ENCODE measurements at places on chromosomes 1 and 21.

DNA sequence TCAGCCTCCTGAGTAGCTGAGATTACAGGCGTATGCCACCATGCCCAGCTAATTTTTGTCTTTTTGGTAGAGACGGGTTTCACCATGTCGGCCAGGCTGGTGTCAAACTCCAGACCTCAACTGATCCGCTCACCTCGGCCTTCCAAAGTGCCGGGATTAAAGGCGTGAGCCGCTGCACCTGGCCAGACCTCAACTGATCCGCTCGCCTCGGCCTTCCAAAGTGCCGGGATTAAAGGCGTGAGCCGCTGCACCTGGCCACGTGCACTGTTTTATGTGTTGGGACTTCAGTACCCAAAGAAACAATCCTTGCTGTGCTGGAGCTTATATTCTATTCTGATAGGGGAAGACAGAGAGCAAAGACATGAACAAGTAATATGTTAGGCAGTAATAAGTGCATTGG lies 10.1 kb downstream of the TRAF5 start:
- no peak for DNase-seq

DNA sequence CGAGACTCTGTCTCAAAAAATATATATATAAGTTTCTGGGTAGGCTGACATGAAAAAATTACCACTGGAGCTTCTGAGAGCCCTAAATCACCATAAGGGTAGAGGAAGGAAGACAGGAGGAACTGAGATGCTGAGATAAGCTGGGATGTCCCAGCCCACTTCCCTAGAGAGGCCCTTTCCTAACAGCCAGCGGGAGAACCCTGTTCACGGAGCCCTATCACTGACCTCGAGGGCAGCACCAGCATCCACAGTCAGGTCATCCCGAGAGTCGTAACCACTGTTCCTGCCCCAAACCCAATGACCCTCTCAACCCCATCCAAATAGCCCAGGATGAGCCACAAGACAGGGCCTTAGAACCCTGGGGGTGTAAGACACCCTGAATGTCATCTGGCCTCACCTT lies 77.5 kb downstream of the CD34 start:
- no peak for DNase-seq

DNA sequence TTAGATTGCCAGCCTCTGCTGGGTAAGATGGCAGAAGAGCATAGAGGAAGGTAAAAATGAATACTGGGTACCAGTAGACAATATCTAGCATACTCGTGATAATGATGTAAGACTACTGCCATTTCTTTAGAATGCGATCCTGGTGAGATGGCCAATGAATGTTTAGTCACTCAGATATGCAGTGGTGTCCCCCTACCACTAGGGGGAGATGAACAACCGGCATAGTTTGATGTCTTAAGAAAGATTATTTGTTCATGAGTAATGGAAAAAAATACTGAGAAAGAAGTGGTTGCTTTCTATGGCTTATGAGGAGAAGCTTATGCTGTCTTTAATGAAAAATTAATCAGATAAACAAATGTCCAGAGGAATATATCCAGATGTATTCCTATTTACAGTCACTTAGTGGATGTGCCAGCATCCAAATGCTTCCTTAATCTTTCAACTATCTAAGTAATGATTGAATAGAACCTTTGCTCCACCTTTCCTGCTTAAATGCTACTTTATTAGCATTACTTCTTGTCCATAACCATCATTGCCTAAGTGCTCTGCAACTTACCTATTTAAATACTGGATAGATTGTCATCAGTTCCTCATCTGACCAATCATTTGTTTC lies 256.6 kb downstream of the ST6GALNAC3 start:
- peak; percentile 52 for DNase-seq

DNA sequence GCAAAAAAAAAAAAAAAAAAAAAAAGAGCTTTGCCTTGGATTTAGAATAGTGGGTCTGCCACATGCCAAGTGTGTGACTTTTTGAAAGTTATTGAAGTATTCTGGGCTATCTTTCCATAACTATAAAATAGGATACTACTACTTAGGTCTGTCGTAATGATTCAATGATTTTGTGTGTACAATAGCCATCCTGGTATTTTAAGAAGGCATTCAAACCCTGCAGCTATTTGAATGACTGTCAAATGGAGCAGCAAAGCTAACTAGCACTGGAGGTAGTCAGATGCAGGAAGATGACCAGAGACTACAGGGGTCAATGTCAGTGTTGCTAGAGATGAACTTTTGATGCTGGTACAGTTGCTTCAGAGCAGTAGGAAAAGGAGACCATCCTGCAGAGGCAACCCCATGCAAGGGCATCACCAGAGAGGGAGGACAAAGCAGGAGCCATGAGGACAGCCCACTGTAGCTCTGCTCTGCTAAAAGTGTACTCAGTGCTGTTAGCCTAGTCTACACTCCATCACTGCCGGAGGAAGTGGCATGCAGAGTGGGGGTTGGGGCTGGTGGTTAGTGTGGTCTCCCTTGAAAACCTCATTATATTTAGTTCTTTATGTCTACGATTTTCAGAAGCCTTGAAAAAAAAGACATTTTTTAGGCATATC lies 29.0 kb downstream of the DUSP10 start:
- DNase-seq = no peak

DNA sequence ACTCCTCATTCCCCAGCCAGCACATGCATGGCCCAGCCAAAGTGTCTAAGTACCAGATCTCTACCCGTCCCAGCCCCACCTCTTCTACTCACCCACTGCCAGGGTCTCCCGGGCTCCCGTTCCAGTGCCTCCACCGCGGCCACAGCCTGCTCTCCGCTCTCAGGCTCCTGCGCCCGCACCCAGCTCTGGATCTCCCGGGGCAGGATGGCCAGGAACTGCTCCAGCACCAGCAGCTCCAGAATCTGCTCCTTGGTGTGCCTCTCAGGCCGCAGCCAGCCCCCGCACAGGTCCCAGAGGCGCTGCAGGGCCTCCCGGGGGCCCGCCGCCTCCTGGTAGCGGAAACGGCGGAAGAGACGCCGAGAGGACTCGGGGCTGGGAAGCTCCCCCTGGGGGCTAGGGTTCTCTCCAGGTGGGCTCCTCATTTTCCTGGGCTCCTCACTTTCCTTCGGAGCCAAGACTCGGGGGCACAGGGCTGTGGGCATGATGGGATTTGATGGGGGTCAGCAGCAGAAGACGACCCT lies 2.5 kb downstream of the ZNF496 start:
- DNase-seq = no peak

- DNase-seq = no peak
These were observed 372 bp downstream of the SLC25A44 start for GRCh38 chr1:156194300-156194652.

DNA sequence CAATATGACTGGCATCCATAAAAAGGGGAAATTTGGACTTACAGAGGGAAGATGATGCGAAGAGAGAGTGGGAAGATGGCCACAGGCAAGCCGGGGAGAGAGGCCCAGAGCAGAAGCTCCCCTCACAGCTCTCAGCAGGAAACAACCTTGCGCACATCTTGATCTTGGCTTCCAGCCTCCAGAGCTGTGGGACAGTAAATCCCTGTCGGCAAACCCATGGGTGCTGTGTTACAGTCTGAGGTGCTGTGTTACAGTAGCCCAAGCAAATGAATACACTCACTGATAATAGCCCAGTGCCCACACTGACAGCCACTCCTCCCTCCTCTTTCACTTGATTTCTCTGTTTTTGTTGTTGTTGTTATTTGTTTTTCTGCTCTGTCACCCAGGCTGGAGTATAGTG lies 22.4 kb downstream of the CDCA8 start:
- DNase-seq = no peak

DNA sequence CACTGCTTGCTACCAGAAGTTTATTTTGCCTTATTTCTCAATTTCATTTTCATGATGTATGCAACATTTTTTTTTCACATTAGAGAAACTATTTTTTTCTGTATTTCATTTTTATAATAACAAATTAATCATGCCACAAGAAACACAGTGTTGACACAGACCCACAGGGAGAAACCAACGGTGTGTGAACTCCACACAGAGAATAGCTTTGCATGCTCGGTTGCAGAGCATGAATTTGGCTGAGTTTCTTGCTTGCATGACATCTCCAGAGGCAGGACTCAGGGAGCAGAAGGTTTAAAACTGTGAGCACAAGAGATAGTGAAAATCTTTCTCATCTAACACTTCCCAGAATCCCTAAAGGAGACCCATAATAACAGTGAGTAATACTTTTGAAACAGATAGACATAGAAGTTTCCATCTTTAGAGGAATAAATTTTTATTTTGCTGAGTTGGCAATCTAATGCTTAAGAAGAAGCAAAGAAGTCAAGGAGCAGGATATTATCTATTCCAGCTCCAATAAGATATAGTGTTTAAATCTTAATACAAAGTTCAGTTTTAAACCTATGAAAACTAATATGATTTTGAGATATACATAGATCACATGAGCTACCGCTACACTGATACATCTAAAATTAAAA lies 890.9 kb downstream of the MRPL39 start:
- DNase-seq = peak; percentile 56
